ENCODE measurements at places on chromosomes 13 and 19. TPM values are rescaled to one million over a fixed set of nuclear protein-coding genes. Genes with fewer than 3 reads are reported as not detected.

DNA sequence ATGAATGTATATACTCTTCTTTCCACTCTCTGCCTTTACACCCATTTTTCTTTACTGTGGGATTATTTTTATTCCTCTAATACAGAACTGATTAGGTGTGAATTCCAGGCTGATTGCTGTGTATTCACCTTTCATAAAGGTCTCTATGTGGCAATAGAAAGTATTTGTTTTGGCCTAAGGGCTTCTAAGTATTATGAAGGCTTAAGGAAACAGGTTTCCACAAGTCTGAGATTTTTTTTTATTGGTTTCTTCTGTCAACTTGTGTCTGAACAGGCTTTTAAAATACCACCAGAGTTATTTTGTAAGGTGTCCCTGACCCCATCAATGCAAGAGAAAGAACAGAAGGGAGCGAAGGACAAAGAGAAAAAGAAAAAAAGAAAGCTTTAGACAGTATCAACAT is 1102.0 kb upstream of the SPRY2 start:
- no peaks in the 10 kb centered on the region for H3K36me3 ChIP-seq
- H3K27me3 ChIP-seq, result no peaks in the 10 kb centered on the region
- H3K4me3 ChIP-seq, result no peak overlapping the region
- H3K27ac ChIP-seq, result no peak overlapping the region

The BTBD2 gene
- 27.7 TPM for total RNA-seq

The OR7C1 gene
- total RNA-seq, result not detected

DNA sequence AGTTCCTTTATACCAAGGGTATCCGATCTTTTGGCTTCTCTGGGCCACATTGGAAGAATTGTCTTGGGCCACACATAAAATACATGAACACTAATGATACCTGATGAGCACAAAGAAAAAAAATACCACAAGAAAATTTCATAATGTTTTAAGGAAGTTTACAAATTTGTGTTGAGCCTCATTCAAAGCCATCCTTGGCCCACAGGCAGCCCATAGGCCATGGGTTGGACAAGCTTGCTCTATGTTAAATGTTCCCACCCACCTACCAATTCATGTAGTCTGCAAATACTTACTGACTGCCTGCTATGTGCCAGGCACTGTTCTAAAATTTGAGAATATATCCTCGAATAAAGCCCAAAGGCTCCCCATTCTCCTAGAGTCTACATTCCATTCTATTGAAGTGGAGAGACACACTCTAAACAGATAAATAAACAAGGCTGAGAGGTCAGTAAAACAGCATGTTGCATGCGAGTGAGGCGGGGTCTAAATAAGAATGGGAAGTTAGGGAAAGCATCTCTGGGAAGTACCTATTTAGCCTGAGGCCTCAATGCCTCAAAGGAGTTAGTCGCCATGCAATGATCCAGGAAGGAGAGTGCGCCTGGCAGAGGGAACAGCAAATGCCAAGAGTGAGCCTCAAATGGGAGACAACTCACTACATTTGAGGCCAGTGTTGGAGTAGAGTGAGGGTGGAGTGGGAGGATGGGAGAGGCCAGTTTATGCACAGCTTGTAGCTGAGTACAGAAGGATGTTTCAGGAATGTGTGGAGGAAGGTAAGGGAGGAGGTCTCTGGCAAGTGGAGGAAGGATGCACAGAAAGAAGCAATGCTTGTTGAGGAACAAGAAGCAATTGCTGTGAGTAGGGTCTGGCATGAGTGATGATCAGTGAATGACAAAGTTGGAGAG is 52.5 kb upstream of the CLDN10 start:
- no peaks in the 10 kb centered on the region for H3K36me3 ChIP-seq
- no peak for DNase-seq
- H3K27me3 ChIP-seq, result peaks cover 3% of the 10 kb centered on the region
- H3K4me3 ChIP-seq, result no peak overlapping the region
- H3K4me1 ChIP-seq, result no peaks in the 10 kb centered on the region

The ZFP14 gene
- 1.7 TPM for total RNA-seq

The KLK4 gene
- total RNA-seq, result not detected

GRCh38 chr19:3483226-3483628 is at the start of gene SMIM44:
SMIM44 (minus strand) TSS chr19:3483441; CDS start chr19:3483403, 38 bp downstream.
- no peak within 1 kb of the TSS for H3K27ac ChIP-seq
- no peak within 1 kb of the TSS for H3K4me3 ChIP-seq
- no peaks in the 10 kb centered on the region for H3K27me3 ChIP-seq
- H3K36me3 ChIP-seq, result no peaks in the 10 kb centered on the region
- DNase-seq, result no peak
- peaks cover under 1% of the 10 kb centered on the region for H3K4me1 ChIP-seq

GRCh38 chr19:2084993-2085720 is 11.0 kb downstream of the MOB3A start:
- H3K27ac ChIP-seq, result peak overlapping the region; percentile 96
- peaks cover 69% of the 10 kb centered on the region for H3K4me1 ChIP-seq
- DNase-seq, result peak; percentile 96
- peaks cover 2% of the 10 kb centered on the region for H3K27me3 ChIP-seq

The RFPL4A gene
- total RNA-seq, result not detected

- no peaks in the 10 kb centered on the region for H3K27me3 ChIP-seq
- no peak for DNase-seq
- H3K4me1 ChIP-seq, result no peaks in the 10 kb centered on the region
- no peaks in the 10 kb centered on the region for H3K36me3 ChIP-seq
- no peak overlapping the region for H3K27ac ChIP-seq
Observed at GRCh38 chr13:96475103-96475502, 385.2 kb downstream of the HS6ST3 start.

The GPR12 gene
- not detected for total RNA-seq

- no peaks in the 10 kb centered on the region for H3K27me3 ChIP-seq
- H3K4me3 ChIP-seq, result no peak overlapping the region
- no peak for DNase-seq
- peaks cover under 1% of the 10 kb centered on the region for H3K4me1 ChIP-seq
- H3K27ac ChIP-seq, result no peak overlapping the region
- peaks cover 4% of the 10 kb centered on the region for H3K36me3 ChIP-seq
Observed at GRCh38 chr19:46761418-46761831, 15.2 kb upstream of the STRN4 start.

The SLC5A5 gene
- 1.1 TPM for total RNA-seq

DNA sequence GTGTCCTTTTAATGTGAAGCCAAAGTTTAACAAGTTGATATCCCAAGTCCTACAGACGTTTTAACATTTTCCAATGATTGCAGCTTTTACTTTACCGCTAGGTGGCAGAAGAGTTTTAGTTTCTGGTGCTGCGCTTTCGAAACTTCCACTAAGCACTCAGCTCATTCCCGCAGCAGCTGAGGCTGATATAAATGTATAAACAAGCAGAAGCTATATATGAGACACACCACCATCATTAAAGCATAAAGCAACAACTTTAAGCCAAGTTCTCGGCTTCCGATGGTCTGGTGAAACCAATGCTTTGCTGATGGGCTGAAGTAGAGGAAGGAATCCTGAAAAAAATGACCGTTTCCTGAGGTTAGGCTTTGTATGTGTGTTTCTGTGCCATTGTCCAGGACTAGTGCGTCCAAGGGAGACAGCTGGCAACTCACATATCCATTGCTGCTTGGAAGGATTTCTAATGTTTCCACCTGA is 753.9 kb downstream of the OLFM4 start:
- H3K27me3 ChIP-seq, result no peaks in the 10 kb centered on the region
- no peaks in the 10 kb centered on the region for H3K36me3 ChIP-seq
- DNase-seq, result peak; percentile 0
- H3K4me1 ChIP-seq, result no peaks in the 10 kb centered on the region

- H3K4me3 ChIP-seq, result no peak overlapping the region
- H3K4me1 ChIP-seq, result no peaks in the 10 kb centered on the region
- H3K27me3 ChIP-seq, result no peaks in the 10 kb centered on the region
- DNase-seq, result no peak
- no peak overlapping the region for H3K27ac ChIP-seq
- peaks cover 5% of the 10 kb centered on the region for H3K36me3 ChIP-seq
Observed at GRCh38 chr19:41407271-41407670, 9.7 kb downstream of the BCKDHA start.

GRCh38 chr19:1567116-1567847 is 843 bp downstream of the MEX3D start:
- H3K4me3 ChIP-seq, result no peak overlapping the region
- H3K36me3 ChIP-seq, result no peaks in the 10 kb centered on the region
- DNase-seq, result no peak
- H3K4me1 ChIP-seq, result no peaks in the 10 kb centered on the region
- no peak overlapping the region for H3K27ac ChIP-seq

GRCh38 chr19:3162418-3163229 is 15.9 kb upstream of the S1PR4 start:
- H3K27me3 ChIP-seq, result no peaks in the 10 kb centered on the region
- peaks cover 66% of the 10 kb centered on the region for H3K36me3 ChIP-seq
- no peak overlapping the region for H3K4me3 ChIP-seq
- H3K27ac ChIP-seq, result peak overlapping the region; percentile 59
- H3K4me1 ChIP-seq, result peaks cover 54% of the 10 kb centered on the region
